Naive thymus-derived CD8-positive, alpha-beta T cell (primary cell): ENCODE measurements at places on chromosomes 2 and 18.

DNA sequence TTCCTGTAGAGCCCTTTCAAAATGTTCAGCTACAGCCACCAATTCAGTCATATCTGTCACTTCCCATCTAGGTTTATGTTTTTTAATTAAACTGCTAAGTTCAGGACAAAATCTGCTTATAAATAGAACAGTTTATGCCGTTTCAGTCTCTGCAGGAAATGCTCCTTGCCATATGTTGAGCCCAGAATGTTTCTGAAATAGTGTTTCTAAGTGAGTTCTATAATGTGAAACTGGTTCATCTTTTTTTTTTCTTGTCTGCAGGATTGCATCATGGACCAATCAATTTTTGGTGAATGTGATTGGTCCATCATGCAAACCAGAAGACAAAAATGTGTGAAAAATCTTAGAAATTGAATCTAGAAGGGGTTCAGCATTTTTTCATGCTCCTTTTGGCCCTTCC is 30.2 kb upstream of the RHOB start:
- no peak overlapping the region for H3K4me3 ChIP-seq
- H3K36me3 ChIP-seq: no peaks in the 10 kb centered on the region
- no peaks in the 10 kb centered on the region for H3K4me1 ChIP-seq
- no peak overlapping the region for H3K27ac ChIP-seq

- peak overlapping the region; percentile 87 for H3K4me3 ChIP-seq
- H3K27me3 ChIP-seq: peaks cover 41% of the 10 kb centered on the region
- peaks cover 11% of the 10 kb centered on the region for H3K4me1 ChIP-seq
- no peak overlapping the region for H3K27ac ChIP-seq
Observed at GRCh38 chr2:164839914-164840457, 1.6 kb downstream of the COBLL1 start.

- H3K27me3 ChIP-seq: no peaks in the 10 kb centered on the region
- no peak overlapping the region for H3K4me3 ChIP-seq
- H3K36me3 ChIP-seq: peaks cover 11% of the 10 kb centered on the region
- no peak for DNase-seq
Observed at GRCh38 chr2:240498171-240498957, 59.4 kb downstream of the ANKMY1 start.

GRCh38 chr2:51247252-51247805 is 215.4 kb upstream of the NRXN1 start:
- H3K27me3 ChIP-seq: no peaks in the 10 kb centered on the region
- H3K4me1 ChIP-seq: no peaks in the 10 kb centered on the region
- H3K27ac ChIP-seq: no peak overlapping the region

DNA sequence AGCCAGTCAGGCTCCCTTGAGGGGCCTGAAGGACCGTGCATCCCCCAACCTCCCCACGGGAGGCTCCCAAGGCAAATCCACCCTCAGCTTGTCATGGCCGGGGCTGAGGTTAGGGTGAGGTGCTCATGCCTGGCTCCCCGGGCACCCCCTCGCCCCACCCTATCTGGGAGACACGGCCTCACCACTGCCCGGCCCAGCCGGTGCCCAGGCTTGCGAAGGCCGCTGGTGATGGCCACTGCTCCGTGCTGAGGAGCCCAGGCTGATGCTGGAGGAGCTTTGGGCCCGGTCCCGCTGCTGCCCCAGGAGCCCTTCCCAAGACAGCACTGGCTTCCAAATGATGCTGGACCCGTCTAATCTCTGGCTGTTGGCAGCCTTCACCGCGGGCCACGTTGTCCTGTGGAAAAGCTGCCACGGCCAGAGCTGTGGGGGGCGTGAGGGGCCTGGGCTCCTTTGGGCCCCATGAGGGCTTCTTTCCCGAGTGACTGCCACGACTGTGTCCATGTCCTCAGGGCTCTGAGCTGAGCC is 135.7 kb upstream of the CTDP1 start:
- H3K27me3 ChIP-seq: no peaks in the 10 kb centered on the region
- H3K4me1 ChIP-seq: no peaks in the 10 kb centered on the region
- no peaks in the 10 kb centered on the region for H3K36me3 ChIP-seq

DNA sequence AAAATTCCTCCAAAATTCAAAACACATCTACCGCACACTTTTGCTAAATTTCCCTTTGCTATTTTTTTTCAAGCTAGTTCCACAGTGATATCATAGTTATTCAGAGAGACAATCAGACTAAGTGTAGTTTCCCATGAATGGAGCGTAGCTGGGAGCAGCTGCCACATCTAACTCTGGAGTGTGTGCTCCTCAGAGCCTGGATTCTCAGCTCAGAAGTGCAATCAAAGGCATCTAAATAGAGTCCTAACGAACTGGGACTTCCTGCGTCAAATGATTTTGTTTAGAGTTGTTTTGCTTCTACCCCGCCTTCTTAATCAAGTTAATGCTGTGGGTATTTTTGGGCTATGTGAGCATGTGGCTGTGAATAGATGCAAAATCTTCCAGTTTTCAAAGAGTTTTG is 160.3 kb downstream of the TMEM18 start:
- no peaks in the 10 kb centered on the region for H3K36me3 ChIP-seq
- DNase-seq: no peak
- no peaks in the 10 kb centered on the region for H3K4me1 ChIP-seq
- H3K27me3 ChIP-seq: peaks cover 2% of the 10 kb centered on the region
- no peak overlapping the region for H3K27ac ChIP-seq

- no peaks in the 10 kb centered on the region for H3K27me3 ChIP-seq
- H3K4me1 ChIP-seq: no peaks in the 10 kb centered on the region
- peaks cover 6% of the 10 kb centered on the region for H3K36me3 ChIP-seq
- DNase-seq: no peak
- no peak overlapping the region for H3K4me3 ChIP-seq
Observed at GRCh38 chr2:231219289-231219688, 20.9 kb downstream of the ARMC9 start.

- no peak for DNase-seq
- no peak overlapping the region for H3K4me3 ChIP-seq
- H3K36me3 ChIP-seq: no peaks in the 10 kb centered on the region
- H3K27ac ChIP-seq: no peak overlapping the region
- H3K4me1 ChIP-seq: peaks cover 6% of the 10 kb centered on the region
Observed at GRCh38 chr2:195636890-195637289, 20.1 kb upstream of the SLC39A10 start.

GRCh38 chr2:29113027-29113686 is 2.1 kb upstream of the CLIP4 start:
- H3K27me3 ChIP-seq: no peaks in the 10 kb centered on the region
- no peak for DNase-seq
- H3K27ac ChIP-seq: peak overlapping the region; percentile 99
- peaks cover 30% of the 10 kb centered on the region for H3K4me1 ChIP-seq

DNA sequence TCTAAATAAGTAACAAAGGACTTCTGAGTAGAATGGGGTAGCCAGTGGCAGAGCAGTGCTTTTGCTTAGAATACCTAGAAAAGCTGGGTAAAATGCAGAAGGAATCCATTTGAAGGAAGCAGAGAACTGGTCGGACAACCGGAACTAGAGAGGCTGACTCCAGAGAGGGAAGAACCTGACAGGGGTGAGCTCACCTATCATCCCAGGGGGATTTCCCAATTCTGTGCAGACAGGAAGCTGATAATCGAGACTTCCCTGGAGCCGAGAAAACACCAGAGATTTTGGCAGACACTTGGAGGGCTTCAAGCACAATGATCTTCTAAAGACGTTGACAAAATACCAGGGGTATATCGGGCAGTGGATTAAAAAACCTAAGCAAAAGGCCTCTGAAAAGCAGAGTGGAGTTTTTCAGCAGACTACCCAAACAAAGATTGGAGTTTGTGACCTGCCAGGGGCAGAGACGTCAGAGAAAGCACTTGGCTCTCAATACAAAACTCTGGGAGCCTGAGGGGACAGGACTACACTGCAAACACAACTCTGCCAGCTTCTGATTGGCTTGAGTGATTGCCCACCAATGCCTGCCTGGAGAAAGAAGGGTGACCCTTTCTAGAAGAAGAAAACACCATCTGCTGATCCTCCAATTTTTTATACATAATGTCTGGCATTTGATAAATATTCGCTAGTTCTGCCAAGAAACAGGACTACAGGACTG is 67.5 kb upstream of the TTN start:
- H3K4me3 ChIP-seq: no peak overlapping the region
- DNase-seq: no peak
- peaks cover 37% of the 10 kb centered on the region for H3K36me3 ChIP-seq
- H3K27me3 ChIP-seq: no peaks in the 10 kb centered on the region
- peaks cover 7% of the 10 kb centered on the region for H3K4me1 ChIP-seq

DNA sequence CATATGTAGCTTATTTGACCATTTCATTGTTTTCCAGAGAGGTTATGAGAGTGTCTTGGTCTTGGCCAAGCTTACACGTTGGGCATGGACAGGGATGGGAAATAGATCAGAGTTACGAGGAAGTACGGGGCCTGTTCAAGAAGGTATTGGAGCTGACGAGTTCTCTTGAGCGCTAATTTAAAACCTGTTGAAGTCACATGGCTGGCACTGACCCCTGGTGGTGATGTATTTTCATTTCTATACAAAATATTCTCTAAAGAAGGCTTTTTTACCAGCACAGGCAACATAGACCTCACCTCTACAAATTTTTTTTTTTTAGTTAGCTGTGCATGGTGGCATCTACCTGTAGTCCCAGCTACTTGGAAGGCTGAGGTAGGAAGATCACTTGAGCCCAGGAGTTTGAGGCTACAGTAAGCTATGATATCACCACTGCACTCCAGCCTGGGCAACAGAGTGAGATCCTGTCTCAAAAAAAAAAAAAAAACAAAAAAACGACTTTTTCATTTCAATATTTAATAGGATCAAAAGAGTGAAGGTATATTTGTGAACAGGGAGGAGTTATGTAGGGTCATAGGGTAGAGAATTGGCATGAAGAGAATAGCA is 19.6 kb downstream of the UGP2 start:
- H3K27ac ChIP-seq: peak overlapping the region; percentile 69
- H3K4me1 ChIP-seq: peaks cover 15% of the 10 kb centered on the region
- H3K36me3 ChIP-seq: no peaks in the 10 kb centered on the region
- no peaks in the 10 kb centered on the region for H3K27me3 ChIP-seq

- no peaks in the 10 kb centered on the region for H3K27me3 ChIP-seq
- DNase-seq: peak; percentile 38
- H3K36me3 ChIP-seq: no peaks in the 10 kb centered on the region
- H3K4me3 ChIP-seq: no peak overlapping the region
Observed at GRCh38 chr2:174844295-174844708, 80.0 kb upstream of the CHRNA1 start.

DNA sequence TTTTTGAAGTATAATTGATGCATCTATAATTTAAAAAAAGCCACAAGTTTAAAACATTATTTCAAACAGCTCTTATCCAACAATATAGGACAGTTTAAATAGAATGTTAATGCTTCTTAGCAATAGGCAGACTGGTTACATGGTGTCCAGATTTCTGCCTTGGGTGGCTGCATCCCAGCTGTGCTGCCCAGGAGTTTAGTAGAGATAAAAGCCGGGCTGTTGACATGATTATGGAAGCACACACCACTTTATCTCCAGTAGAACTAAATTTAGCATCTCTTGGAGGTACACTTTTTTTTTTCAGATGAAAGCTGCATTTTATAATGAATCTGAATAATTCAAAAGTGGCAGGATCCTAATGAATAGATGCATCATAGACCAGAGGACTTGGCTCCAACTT is 309.7 kb downstream of the PLCL1 start:
- no peak overlapping the region for H3K27ac ChIP-seq
- no peaks in the 10 kb centered on the region for H3K27me3 ChIP-seq
- H3K4me1 ChIP-seq: peaks cover 5% of the 10 kb centered on the region

DNA sequence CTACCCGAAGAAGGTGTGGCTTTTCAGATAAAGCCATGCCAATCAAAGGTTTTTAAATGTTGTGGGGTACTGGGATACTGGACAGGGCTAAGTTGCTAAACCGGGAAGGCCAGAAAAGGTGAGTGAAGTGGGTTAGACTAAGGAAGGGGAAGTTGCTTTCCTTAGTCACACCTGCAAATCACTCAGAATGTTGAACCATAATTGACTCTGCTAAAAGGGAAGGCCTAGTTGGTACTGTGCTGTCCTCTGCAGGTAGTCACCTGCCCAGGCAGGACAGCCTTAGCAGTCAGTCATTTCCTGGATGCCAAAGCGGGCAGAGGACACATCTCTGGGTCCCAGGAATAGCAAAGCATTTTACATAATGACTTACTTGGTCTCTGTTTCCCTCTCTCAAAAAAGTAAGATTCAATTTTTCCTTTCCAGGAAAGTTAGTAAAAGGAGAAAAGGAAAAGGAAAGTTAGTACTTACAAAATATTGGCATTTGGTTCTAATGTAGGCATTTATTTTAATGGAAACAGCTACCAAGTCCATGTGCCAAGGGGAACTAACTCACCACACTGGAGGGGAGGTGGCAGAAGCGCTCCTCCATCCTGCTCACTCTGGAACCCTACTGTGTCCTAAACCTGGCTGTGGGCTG is 60.3 kb downstream of the RFTN2 start:
- no peaks in the 10 kb centered on the region for H3K36me3 ChIP-seq
- H3K27me3 ChIP-seq: peaks cover 2% of the 10 kb centered on the region
- no peak overlapping the region for H3K4me3 ChIP-seq
- H3K27ac ChIP-seq: no peak overlapping the region
- no peak for DNase-seq
- H3K4me1 ChIP-seq: peaks cover 10% of the 10 kb centered on the region

GRCh38 chr2:55460562-55460961 is 40.9 kb upstream of the CCDC88A start:
- no peaks in the 10 kb centered on the region for H3K4me1 ChIP-seq
- peaks cover 11% of the 10 kb centered on the region for H3K27me3 ChIP-seq
- peaks cover 2% of the 10 kb centered on the region for H3K36me3 ChIP-seq

DNA sequence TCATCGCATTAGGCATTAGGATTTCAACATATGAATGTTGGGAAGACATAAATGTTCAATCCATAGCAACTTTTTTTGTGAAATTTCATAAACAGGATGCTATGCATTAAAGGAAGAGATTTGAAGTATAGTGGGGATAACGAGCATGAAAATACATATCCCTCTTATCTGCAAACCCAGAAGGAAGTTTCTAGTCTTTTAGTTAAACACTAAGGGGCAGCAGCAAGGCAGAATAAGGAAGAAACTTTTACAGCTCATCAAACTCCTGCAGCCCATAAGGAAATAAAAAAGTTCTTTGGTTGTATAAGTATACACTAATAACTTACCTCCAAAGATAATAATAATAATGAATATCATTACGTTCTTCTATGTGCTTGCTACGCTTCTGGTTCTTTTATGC is 81.5 kb downstream of the CD226 start:
- DNase-seq: no peak
- H3K4me3 ChIP-seq: no peak overlapping the region
- no peak overlapping the region for H3K27ac ChIP-seq

DNA sequence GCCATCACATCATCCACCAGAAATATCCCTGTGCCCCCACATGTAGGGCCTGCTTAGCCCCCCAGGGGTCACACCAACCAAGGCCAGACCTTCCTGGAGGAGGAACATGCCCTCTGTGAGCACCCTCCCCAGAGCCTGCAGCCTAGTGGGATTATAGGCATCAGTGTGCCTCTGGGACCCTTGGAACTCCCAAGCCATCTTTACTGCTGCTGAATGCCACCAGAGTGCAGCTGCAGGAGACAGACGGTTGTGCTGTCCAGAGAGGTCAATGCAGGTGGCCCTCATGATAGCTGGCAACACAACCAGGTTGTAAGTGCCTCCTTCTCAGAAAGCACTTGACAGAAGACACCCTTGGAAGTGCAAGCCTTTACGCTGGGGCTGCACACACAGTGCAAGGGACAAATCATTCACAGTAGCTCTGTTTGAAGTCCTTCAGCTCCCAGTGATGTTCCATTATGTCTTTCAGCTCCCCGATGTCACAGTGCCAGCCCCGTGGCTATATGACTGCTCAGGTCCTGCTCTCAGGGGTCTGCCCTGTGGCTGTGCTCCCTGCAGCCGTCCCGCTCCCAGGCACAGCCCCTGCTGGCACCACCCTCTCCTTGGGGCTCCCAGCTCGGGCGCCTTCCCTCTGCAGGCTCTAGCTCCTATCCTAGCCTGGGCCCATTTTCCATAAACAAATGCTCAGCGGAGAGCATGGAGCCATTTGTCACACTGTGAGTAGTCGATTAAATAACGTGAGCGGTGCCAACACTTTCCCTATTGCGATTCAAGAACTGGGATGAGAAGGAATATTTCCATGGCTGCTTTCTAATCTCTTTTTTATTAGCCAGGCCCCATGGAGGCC is 65.1 kb downstream of the EDAR start:
- DNase-seq: no peak
- peaks cover 4% of the 10 kb centered on the region for H3K36me3 ChIP-seq
- H3K4me3 ChIP-seq: no peak overlapping the region
